Kidney epithelial cell (primary cell): ENCODE measurements at places on chromosomes 1 and 21.

DNA sequence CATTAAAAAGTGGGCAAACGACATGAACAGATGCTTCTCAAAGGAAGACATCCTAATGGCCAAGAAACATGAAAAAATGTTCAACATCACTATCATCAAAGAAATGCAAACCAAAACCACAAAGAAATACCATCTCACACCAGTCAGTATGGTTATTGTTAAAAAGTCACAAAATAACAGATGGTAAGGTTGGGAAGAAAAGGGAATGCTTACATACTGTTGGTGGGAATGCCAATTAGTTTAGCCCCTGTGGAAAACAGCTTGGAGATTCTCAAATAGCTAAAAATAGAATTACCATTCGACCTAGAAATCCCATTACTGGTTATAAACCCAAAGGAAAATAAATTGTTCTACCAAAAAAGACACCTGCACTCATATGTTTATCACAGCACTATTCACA, 369.4 kb downstream of the KCNH1 start:
- DNase-seq: no peak

DNA sequence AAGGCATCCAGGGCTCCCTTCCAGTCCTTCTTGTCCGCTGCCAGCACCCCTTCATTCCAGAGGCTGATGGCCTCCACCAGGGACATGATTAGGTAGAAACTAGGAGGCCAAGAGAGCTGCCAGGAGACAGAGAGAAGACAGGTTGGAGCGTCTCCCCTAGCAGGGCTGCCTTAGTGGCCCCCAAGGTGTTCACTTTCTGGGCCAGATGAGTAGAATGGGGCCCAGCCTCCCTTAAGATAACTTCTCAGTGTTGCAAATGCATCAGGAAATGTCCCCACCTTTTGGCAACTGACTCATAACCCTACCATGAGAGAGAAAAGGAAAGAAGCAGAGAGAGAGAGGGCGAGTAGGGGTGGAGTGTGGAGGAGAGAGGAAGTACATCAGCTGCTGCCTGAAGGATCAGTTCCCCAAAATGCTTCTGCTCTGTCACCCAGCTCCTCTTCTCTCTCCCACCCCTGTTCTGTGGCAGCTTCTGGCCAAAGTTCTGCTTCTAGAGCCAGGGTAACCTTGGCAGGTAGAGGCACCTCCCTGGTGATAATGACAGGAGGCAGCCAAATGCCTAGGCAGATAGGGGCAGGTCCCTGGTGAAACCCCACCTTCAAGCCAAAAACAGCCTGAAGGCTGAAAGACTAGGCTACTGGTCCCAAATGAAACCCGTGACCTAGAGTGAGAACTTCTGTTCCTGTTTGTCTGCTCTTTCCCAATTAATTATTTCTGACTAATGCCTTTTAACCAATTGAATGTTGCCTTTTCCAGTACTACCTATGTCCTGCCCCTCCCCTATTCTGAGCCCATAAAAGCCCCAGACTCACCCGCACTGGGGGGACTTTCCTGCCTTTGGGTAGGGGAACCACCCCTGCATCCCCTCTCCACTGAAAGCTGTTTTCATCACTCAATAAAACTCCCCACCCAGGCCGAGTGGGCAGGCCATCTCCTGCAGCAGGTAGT, at the start of gene NCF2:
TSS of gene NCF2 (minus strand) at position 216 of the 948 bp plus-strand sequence. CDS start at position 86, 130 bp downstream.
- DNase-seq: no peak

DNA sequence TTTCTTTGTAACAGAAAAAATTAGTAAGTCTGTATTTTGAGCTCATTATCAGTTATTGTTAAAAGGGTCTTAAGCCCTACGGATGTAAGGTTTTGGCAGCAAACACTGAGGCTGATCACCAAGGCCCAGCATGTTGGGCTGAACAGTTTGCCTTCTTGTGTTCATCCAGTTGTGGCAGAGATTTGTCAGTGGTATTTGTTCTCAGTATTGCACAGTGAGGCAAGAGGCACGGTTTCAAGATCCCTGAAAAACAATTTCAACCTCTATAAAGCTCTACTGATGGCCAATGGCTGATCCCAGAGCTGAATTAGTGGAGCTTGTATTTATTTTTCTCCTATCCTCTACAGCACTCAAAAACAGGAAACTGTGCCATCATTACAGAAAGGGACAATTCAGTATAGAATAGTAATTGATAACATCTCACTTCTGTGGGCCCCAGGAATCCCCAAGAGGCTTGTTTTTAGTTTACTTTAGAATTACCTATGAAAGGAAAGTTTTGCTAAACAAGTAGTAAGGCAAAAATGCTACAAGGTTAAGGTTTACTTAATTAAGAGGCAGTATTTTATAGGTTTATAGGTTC, 191.8 kb upstream of the RAB4A start:
- no peak for DNase-seq

DNA sequence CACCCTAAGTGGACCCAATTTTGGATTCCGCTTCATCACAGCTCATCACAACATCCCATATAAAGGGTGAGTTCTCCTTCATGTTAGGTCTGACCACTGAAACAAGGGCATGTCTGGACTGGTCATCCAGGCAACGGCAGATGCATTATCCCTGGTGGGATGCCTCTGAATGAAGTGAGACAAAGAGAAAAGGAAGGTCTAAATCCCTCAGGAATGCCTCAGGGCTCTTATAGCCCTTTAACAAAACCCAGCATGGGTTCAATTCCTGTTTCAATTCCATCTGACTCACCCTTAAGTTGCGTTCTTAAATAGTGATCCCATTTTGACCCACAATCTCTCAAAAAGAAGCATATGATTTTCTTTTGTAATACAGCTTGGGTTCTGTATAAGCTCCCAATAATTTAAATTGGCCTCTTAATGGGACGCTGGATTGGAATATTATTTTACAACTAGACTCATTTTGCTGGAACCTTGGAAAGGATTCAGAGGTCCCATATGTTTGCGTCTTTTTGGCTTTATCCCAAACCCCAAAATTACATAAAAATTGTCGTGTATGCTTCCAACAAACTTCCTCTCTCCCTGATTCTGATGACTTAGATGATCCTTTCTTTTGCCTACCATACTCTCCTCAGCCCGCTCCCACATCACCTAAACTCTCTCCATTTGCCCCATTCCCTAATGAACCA, 287.4 kb upstream of the ZP4 start:
- no peak for DNase-seq

DNA sequence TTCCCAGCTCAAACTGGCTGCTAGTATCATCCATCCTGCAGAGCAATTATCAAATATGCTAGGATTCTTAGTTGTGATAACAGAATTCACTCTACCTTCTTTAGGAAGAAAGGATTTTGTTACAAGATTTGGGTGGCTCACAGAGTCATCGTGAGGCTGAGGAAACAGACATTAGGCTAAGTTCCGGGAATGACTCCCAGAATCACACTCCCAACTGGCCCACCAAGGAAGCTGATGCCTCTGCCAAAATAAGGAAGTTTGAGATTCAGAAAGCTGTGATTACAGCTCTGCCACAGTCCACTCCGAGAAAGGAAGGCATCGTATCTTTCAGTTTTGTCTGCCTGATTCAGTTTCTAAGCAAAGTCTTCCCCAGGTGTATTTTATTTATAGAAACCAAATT, 50.6 kb upstream of the LYPLAL1 start:
- no peak for DNase-seq
